Stimulated activated CD4-positive, alpha-beta T cell treated with anti-CD3 and anti-CD28 coated beads, Interleukin-15, amount 100 ng/mL, for 1 hour (primary cell): ENCODE measurements at places on chromosomes 7 and 10.

GRCh38 chr7:148924011-148924410 is 39.9 kb upstream of the EZH2 start:
- no peak for DNase-seq

DNA sequence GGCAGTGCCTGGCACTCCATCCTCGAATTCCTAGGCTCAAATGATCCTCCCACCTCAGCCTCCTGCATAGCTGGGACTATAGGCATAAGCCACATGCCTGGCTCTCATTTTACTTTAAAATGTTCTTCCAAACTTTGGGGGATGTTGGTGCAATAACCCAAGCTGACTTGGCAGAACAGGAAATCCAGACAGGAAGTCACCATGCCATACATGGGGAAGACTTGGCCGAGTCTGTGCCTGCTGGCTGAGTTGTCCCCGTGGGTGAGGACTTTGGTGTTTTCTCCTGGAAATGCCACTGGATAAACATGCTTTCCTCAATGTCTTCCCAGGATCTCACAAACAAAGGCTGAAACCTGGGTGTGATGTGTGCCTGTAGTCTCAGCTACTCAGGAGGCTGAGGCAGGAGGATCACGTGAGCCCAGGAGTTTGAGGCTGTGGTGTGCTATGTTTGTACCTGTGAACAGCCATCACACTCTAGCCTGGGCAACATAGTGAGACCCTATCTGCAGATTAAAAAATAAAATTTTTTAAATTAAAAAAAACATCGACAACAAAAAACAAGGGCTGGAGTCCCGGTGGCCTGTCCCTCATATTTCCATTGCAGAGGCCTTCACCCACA is 19.8 kb downstream of the HKDC1 start:
- no peak for DNase-seq

DNA sequence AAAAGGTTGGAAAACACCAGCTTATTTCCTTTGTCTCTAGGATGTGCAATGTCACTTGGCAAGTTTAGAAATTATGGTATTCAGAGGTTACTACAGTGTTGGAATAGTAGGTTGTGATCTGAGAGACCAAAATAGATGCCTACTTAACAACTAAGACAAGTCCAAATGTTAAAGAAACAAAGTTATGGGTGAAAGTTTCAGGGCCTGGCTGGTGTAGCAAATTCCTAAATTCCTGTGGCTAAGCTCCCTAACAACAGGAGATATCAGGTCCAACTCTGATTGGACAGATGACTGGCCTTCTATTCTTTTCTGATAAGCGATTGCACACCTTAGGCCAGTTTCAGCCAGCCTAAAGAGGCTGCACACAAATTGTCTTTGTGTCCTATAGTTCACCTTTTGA is 873.5 kb downstream of the REEP3 start:
- no peak for DNase-seq

GRCh38 chr7:41457832-41458437 is 245.0 kb downstream of the INHBA start:
- no peak for DNase-seq

DNA sequence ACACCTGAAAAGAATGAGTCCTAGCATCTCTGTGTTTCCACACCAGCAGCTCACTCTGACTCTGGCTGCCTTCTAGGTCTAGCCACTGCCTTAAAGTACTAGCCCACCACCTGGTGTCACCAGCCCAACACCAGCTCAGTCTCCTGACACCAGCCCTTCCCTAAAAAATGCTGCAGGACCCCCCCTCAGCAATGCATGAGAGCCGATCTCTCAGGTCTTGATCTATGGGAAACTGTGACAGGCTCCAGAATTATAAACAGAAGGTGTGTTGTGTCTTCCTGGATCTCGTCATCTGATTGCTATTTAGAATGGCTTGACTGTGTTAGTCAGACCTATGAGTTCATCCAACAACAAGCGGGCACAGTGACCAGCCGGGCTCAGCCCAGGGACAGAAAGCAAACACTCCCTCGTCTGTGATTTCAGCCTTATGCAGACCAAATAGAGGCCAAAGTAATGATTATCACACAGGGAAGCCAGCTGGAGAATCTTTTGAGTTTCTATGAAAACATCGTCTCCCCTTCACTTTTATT is 66.6 kb downstream of the CUBN start:
- DNase-seq: no peak

- DNase-seq: no peak
Measured at GRCh38 chr7:41374150-41374848, 328.6 kb downstream of the INHBA start.

DNA sequence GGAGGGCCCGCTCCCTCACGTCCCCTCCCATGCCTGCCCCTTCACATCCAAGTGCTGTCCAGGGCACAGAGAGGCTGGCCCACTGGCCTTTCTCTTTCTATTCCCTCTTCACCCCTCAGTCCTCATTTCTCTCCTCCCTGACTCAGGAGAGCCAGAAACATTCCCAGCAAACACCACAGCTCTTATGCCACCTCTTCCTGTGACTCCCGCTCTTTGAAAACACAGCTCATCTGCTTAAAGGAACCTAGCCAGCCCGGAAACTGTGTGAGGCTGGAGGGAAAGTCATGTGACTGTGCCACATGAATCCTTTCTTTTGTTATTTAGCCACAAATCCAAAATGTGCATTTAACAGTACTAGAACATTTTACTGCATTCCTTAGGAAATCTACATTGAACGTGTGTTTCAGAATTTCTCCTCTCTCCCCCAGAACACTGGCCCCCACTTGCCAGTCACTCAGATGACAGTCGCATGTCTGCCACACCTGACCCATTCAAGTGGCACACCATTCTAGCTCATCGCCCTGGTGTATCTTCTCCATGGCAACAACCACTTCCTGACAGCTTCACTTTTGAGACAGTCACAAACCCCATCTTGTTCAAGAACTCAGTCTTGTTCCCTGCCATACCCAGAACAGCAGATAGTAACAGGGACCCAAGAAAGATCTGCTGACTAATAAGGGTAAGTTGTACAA is 42.8 kb downstream of the GRB10 start:
- DNase-seq: no peak

DNA sequence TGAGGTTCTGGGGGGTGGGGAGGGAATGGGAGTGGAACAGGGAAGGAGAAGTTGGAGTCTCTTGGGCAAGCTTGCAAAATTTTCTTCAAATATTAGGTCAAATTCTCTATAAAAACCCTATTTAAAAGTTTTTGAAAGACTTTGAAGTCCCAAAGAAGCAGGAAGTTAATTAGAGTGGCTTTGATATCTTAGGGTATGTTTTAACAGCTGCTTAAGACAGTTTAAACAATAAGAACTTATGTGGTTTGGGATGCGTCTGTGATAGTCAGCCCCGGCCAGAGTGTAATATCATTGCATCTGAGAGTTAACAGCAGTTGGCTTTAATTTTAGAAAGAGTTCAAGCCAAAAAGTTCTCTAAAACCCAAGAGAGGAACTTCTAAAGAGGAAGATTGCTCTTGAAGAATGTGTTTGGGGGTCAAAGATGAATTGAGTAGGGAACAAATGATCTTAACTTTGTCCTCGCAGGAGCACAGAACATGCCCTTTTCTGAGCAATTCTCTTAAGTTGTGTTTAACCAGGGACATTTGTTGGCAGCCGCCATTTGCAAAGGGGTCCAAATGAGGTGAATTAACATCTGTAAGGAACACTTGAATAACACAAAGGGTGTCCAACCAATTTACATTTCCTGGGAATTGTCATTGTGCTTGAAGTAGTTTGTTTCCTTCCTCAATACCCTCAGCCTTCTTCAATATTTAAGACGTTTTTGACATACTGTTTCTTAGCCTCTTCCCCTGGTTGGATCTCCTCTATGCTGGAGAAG is 182.4 kb downstream of the PTEN start:
- no peak for DNase-seq

DNA sequence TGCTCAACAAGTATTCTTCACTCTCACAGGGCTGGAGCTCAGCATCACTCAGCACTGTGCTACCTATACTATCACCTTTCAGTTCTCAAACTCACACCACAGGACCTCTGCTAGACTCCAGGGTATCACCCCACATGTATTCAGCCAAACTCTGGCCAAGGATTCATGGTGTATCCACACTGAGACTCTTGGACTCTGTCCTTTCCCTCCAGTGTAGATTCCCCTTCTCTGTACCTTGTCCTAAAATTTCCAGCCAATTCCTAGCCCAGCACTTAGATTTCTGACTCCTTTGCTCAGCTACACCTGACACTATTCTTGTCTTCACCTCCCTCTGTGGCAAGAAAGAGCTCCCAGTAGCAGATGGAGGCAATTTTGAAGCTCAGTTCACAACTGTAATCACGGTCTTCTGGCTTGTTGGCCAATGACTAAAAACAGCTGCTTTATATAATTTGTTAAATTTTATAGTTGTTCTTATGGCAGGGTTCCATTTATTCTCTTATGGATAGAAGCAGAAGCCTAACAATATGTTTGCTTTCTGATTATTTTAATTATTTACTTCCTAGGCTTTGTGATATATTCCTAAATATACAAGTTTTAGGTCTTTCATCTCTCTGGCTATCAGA is 258.8 kb downstream of the THSD7A start:
- no peak for DNase-seq

DNA sequence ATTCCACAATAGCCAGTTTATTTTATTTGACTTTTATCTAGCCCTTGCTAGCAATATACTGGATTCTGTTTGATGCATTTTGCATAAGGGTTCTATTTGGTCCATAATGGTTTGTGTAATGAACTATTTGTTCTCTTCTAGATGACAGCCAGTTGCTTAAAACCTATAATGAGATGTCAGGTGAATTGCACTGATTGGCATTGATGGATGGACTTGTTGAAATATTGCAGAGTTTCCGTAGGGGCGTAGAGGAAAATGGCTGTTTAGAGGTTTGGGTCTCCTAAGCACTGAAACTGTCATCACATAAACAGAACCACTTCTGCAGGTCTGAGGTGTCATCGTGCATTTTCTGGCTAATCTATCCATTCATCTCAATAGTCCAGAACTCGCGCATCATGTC is 124.9 kb upstream of the HDAC9 start:
- DNase-seq: no peak

DNA sequence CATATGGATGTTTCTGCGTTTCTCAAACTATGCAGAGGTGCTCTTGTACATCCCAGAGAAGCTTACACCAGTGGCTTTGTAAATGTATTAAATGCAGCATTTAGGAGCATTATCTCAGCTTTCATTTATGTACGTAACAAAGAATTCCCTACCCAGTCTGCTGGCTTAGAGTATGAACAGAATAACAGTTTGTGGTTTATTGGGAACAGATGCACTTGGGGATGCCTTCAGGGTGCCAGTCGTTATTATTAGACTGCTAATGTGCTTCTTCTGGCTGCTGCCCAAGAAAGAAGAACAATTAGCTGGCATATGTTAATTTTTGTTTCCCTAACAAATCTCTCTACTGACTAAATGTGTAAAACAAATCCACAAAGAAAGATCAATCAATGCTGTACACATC is 241.9 kb downstream of the FOXP2 start:
- no peak for DNase-seq

DNA sequence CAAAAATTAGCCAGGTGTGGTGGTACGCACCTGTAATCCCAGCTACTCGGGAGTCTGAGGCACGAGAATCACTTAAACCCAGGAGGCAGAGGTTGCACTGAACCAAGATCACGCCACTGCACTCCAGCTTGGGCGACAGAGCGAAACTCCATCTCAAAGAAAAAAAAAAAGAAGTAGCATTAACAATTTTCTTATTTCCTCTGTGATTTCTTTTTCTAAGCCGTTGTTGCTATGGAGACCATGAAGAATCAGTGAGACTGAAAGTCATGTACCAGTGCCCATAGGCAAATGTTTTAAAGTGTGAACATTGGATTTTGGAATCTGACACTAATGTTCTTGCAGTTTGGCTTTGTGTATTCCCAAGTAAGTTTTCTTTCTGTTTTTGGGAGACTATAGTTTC is 18.4 kb upstream of the MAP3K8 start:
- DNase-seq: no peak

GRCh38 chr7:37096341-37096740 is 352.3 kb downstream of the ELMO1 start:
- no peak for DNase-seq

DNA sequence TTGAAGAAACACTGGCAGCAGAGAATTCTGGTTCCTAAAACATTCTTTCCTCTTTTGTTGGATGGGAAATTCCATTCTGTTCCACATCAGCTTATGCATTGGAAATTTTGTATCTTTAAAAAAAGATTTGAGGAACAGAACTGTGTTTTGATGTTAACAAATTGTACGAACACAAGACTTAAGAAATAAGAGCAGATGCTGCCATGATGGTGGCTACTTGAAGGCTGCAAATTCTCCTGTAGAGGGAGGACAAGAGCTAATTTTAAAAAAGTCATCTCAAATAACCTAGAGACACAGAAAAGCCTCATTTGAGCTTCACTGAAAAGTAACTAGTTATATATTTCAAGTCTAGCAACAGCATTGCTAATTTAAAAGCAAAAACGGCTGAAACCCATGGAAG is 29.8 kb downstream of the NDUFB2 start:
- no peak for DNase-seq

DNA sequence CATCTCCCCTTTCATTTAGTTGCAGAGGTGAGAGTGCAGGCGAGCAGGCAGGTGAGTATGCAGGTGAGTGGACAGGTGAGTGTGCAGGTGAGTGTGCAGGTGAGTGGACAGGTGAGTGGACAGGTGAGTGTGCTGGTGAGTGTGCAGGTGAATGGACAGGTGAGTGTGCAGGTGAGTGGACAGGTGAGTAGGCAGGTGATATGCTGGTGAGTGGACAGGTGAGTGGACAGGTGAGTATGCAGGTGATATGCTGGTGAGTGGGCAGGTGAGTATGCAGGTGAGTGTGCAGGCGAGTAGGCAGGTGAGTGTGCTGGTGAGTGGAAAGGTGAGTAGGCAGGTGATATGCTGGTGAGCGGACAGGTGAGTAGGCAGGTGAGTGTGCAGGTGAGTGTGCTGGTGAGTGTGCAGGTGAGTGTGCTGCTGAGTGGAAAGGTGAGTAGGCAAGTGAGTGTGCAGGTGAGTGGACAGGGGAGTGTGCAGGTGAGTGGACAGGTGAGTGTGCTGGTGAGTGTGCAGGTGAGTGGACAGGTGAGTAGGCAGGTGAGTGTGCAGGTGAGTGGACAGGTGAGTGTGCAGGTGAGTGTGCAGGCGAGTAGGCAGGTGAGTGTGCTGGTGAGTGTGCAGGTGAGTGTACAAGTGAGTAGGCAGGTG is 165.6 kb downstream of the ADARB2 start:
- DNase-seq: no peak

GRCh38 chr10:24551161-24551560 is 172.5 kb downstream of the ARHGAP21 start:
- no peak for DNase-seq
